Activated CD4-positive, CD25-positive, alpha-beta regulatory T cell treated with anti-CD3 and anti-CD28 coated beads, Interleukin-2, amount 50 U/mL, for 16 hours (primary cell): ENCODE measurements at places on chromosomes 6 and 20.

GRCh38 chr6:1917626-1918371 is 308.1 kb downstream of the FOXC1 start:
- DNase-seq: no peak

GRCh38 chr6:32889533-32889932 is 35.5 kb downstream of the PSMB9 start:
- DNase-seq: no peak

DNA sequence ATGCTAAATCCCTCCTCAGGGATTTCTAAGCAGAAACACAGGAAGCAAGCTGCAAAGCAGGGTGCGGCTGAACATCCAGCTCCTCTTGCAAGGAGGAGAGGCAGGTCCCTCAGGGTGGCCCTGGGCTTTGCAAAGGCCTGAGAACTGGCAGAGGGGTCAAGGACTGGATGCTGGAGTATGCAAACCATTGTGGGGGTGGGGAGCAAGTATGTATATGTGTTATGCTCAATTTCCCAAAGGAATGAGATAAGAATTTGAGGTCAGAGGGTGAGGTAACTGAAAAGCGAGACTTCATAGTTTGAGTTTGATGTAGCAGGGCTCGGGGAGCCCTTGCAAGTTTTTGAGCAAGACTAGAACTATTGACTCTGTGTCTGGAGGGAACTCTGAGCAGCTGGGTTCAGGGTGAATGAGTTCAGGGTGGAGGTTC is 11.2 kb downstream of the SLC22A2 start:
- no peak for DNase-seq

DNA sequence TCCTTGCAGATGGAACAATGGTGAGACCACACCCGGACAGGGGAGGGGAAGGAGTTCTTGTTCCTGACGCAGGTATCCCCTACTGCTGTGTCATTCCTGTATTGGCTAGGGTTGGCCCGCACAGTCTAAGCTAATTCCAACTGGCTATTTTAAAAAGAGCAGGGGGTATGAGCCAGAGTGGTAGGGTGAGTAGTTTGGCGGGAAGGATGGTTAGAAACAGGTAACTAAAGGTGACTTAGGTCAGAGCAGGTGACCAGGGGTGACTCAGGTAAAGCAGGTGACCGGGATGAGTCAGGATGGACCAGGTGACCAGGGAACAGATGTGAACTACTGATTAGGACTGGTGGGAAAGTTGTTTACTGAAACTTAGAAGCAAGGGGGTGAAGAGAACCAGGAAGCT is 58.0 kb downstream of the ZNF292 start:
- DNase-seq: no peak

GRCh38 chr6:47836046-47836445 is 54.2 kb downstream of the OPN5 start:
- no peak for DNase-seq

DNA sequence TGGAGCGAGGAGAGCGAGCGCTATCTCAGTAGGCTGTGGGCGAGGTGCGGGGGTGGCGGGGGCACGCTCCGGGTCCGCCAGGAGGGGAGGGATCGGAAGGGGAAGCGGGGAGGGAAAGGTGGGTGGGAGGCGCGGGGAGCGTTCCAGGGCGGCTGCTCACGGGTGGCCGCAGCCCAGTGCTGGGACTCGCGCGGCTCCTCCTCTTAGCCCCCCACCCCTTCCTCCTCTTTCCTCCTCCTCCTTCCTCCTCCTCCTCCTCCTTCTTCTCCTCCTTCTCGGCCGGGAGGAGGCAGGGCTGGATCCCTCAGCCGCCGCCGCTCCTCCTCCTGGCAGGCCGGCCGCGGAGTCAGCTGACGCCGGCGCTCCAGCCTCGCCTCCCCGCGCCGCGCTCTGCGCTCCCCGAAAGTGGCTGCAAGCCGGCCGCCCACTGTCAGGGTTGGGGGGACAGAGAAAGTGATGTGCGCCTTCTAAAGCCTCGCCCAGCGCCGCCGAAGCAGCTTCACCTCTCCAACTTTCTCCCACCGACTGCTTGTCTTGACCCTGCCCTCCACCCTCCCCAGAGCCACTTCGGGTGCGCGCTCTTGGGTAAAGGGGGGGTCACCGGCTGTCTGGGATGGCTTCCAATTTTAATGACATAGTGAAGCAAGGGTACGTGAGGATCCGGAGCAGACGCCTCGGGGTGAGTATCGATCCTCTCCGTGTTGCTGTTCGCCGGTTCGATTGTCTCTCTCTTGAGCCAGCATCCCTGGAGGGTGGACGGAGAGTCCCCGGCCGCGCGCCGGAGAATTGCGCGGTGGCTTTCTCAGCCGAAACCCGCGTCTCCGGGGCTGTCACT is at the start of gene DOK5:
DOK5 (plus strand) TSS at position 260 of the 835 bp plus-strand sequence; CDS start at position 614, 354 bp downstream.
- no peak for DNase-seq

DNA sequence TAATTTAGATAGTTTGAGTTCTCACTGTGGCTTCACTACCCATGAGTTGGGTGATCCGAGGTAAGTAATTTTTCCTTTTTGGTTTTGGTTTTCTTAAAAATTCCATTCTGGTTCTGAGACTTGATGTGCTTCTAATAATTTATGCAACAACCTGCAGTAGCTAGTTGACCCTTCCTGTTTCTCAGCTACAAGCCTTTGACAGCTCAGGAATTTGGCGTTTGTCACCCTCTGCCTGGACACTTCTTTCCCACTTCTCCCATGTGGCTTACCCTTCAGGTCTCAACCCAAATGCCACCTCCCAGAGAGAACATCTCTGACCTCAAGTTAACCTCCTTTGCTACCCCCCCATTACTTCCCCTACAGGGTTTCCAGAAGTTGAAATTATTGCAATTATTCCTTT is 49.7 kb upstream of the TSHZ2 start:
- no peak for DNase-seq

DNA sequence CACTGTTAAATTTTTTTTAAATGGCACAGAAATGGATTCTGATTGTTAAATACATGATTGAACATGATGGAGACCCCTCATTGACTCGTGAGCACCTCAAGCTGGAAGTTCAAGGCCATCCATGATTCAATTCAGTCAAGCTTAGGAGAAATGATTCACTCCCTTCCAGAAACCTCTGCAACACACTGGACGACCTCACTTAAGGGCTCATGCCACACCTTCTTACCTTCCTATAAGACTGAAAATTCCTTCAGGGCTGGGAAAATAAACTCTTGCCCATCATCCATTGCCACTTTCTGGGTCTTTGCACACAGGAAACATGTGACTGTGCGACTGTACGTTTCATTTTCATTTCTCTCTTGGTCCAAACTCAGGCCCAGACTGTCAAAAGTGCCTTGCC is 196.4 kb downstream of the TBXT start:
- no peak for DNase-seq

DNA sequence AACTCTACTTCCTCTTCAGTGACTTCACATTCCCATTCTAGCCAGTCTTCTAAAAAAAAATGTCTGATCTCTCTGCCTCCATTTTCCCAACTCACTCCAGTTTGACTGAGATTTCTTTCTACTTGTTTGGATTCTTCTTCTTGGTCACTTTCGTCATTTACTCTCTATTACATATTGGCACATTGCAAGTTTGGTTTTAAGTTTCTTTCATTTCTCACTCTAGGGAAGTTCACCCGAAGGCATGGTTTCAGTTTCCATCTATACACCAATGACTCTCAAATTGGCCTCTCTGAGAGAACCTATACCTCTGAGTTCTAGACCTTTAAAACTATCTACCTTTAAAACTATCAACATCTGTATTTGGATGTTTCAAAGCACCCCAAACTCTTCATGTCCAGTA is 51.3 kb downstream of the CD109 start:
- DNase-seq: no peak

DNA sequence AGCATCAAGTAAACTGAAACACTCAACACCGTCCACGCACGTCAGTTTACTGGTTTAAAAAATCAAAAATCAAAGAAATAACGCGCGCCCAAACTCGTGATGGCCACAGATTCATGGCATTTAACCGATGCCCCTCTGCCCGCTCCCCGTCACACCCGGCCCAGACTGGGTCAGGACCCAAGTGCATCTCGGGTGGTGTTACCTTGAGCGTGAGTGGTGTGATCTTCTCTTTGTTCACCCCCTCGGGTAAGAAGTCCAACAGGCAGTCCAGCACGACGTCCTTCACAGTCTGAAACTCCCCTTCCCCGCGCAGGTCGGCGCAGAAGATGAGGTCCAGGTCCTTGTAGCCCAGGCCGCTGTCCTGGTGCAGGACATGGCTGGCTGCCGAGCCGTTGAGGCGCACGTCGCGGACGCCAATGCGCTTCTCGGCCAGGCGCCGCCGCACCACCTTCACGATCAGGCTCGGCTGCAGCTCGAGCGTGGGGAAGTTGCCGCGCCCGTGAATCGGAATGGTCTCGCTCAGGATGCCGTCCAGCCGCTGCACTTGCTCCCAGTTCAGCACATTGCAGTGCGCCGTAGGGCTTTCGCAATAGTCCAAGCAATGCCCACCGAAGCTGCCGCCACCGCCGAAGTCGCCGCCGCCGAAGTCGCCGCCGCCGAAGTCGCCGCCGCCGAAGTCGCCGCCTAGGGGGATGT is 945 bp downstream of the TENT5A start:
- DNase-seq: no peak

DNA sequence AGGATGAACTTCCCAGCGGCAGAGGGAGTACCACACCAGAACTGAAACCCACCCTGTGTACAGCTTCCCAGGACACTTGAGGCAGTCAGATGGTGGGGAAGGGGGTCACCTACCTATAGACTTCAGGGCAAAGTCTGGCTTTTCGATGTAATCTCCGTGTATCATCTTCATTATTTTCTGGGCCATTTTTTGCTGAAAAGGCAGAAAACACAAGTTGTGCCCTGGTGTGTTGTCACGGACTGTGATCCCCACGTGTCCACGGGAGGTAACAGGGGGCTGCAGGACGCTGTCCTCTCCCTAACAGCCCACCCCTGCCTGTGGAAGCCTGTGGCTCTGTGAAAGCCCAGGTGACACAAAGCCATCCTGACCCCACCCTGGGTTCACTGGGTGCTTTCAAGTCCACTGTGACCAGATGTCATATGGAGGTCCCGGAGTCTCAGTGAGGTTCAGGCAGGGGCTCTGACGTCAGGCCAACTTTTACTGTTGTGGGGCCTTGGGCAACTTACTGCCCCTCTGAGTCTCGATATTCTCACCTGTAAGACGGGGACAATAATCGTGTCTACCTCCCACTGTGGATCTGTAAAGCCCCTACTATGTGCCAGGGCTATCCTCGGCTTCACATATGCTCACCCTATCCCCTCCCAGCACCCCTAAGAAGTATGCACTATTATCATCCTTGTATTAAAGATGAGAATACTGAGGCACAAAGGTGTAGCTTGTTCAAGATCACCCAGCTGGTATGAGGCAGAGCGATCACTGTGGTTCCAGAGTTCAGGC is 14.5 kb downstream of the SUN5 start:
- DNase-seq: no peak

DNA sequence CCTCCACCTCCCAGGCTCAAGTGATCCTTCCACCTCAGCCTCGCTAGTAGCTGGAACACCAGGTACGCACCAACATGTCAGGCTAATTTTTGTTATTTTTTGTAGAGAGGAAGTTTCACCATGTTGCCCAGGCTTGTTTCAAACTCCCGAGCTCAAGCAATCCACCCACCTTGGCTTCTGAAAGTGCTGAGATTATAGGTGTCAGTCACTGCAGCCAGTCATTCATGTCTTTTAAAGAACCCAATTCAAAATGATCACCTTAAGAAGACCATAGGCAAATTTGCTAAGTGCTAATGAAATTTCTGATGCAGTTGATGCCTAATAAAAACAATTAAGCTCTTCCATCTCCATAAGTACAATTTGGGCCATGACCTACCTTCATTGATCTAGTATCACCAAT is 2.6 kb upstream of the VNN2 start:
- no peak for DNase-seq

- DNase-seq: no peak
These were observed 33.4 kb upstream of the MRGBP start for GRCh38 chr20:62762801-62763368.
